ENCODE measurements at places on chromosomes 4 and X.
A peak's percentile ranks its signal among the peaks of the same experiment; 100 is the strongest.

GRCh38 chr4:8403976-8404375 is 36.5 kb downstream of the ACOX3 start:
- DNase-seq = peak; percentile 17

GRCh38 chrX:7024850-7025249 is 122.7 kb upstream of the STS start:
- DNase-seq = no peak

DNA sequence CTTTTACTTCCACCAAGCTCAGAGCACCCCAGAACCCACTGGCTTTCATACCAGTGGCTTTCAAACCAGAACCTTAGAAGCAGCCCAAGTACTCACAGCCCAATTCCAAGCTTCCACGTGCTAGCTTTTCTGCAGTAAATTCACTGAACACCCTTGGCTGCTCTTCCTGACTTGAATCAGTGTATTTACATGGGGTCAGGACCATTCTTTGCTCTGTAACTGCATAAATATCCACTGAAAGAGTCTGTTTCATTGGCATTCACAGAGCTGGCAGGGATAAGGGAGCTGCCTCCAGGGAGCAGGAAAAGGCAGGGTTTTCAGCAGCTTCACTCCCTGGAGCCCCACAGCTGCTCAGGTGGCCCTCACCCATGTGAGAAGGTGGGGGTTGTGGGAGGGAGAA is 43.8 kb downstream of the RAI2 start:
- no peak for DNase-seq

GRCh38 chrX:69165087-69165651 is at the start of gene PJA1:
Gene PJA1 (minus strand): TSS chrX:69165453. CDS start chrX:69163073, 2,380 bp downstream.
- DNase-seq = peak; percentile 83

DNA sequence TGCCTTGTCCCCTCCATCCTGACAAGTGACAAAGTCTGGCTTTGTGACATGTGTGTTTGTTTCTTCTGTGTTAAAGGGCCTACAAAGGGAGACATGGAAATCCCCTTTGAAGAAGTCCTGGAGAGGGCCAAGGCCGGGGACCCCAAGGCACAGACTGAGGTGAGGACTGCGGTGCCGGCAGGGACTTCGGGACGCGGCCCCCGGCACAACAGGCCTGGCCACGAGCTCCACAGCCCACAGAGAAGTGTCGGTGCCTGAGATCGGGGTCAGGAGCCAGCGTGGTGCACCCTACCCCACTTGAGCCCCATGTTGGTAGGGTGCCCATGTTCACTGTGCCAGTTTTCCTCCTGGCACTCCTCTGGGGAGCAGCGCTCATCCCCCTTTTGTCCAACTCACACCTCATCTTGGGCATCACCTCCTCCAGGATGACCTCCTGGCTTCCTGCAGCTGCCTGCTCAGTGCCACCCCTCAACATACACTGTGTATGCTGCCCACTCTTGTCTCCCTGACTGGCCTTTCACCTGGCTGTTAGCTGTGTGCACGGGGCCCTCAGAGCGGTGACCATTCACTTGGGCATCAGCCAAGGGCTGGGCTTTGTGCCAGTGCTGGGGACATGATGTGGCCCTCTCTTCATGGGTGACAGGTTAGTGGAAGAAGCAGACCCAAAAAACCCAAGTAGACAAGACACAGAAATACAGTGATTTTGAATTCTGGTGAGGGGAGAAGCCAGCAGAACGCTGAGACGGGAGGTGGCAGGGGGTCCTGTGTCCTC is 17.6 kb downstream of the WFS1 start:
- DNase-seq = no peak

- DNase-seq = peak; percentile 47
These were observed 47.3 kb upstream of the SCML1 start for GRCh38 chrX:17689971-17690409.

All from D341Med (cell line).